ENCODE measurements at places on chromosomes 7 and 10.

DNA sequence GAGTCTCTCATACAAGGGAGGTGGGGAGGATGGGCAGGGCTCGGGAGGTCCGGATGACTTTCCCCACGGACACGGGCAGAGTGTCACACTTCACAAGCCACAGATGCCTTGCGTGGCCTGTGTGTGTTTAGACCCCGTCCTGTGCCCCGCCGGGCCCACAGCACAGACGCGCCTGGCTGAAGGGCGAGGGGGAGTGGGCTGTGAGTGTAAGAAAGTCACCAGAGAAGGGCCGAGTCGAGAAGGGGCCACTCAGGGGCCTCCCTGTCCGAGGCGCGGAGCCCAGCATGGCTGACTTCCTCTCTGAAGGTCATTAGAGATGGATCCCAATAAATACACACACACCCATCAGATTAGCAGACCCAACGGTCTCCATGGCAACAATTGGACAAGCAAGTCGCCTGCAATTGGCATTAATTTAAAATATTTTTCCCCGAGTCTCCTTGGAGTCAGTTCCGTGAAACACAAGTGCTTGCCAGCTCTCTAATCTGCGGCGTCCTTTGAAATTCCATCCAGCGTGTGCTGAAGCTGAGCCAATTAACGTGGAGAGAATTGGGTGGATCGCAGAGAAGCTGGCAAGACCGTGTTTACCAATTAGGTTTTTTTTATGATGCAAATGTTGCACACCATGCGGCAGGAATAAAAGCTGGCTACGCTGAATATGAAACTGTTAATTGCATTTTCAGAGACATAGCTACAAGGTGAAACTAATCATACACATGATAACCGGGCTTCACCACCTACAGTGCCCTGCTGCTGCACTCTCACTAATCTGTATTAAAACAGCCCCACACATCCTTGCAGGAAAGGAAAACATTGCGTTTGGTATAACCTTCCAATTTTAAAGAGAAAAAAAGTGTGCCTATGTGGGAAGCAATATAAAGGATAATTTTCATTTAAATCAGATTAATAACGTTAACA is 571.2 kb downstream of the PTPRN2 start:
- no peak for DNase-seq

- no peak for DNase-seq
Observed at GRCh38 chr7:1843271-1843861, 173.3 kb downstream of the ELFN1 start.

GRCh38 chr10:97046456-97047082 is 139.2 kb downstream of the SLIT1 start:
- no peak for DNase-seq

DNA sequence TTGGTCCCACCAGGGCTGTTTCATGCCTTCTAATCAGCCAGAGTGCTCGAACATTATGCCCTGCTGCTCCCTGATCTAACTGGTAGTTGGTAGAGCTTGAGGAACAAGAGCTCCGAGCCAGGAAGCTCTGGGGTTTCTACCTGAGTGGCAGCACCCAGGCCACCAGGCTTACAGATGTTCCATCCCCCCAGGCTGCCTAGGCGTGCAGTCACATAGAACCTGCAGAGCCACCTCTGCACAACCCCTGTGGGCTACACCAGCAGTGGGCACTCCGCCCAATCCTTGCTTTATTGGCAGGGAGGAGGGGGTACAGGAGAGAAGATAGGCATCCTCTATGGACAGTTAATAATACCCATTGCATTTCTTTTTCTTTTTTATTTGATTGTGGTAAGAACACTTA is 21.8 kb downstream of the MAP3K8 start:
- DNase-seq, result no peak

DNA sequence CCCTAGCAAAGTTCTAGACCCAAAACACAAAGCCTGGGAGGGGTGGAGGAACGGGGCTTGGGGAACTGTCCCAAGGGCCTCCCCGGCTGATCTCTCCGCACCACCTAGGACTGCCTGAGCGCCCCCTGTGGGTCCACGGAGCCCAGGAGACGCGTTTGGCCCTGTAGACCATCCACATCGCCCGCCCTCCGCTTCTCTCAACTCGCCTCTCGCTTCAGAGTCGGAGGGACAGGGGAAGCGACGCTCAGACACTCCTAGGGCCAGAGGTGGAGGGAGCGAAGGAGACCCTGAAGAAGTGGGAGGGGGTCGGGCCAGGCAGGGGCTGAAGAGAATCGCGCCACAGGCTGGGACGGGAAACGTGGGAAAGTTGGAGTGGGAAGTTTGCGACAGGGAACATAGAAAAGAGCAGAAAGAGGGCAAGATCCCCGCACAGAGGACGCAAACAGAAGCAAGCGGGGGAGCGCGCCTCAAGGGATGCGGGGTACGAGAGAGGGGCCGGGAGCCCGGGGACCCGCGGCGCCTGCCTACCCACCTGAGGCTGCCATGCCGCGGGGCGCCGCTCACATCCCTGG is 378 bp downstream of the PIK3AP1 start:
- DNase-seq, result no peak

- DNase-seq, result no peak
Observed at GRCh38 chr10:3671386-3671955, 113.5 kb downstream of the KLF6 start.

- DNase-seq, result peak; percentile 42
Observed at GRCh38 chr7:137343281-137343841, at the start of gene PTN. Gene PTN, minus strand, starts transcription at chr7:137343733. Its CDS starts 88,760 bp downstream, at chr7:137254973.

DNA sequence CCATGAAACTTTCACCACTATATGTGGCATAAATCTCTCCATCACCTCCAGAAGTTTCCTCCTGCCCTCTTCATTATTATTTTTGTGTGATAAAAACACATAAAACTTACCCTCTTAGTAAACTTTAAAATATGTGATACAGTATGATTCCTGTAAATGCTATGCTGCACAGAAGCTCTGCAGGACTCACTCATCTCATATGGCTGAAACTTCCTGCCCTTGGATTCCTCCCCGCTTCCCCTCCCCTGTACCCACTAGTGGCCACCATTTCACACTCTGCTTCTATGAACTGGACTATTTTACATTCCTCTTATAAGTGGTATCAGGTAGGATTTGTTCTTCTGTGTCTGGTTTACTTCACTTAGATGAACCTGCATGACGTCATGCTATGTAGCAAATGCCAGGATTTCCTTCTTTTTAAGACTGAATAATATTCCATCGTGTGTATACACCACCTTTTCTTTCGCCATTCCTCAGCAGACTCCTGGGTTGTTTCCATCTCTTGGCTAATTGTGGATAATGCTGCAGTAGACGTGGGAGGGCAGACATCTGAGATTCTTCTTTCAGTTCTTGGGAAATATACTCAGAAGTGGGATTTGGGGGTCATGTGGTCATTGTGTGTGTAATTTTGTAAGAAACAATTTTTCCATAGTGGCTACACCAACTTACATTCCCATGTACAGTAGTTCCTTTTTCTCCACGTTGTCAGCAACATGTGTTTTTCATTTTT is 335.2 kb downstream of the SDK1 start:
- no peak for DNase-seq

DNA sequence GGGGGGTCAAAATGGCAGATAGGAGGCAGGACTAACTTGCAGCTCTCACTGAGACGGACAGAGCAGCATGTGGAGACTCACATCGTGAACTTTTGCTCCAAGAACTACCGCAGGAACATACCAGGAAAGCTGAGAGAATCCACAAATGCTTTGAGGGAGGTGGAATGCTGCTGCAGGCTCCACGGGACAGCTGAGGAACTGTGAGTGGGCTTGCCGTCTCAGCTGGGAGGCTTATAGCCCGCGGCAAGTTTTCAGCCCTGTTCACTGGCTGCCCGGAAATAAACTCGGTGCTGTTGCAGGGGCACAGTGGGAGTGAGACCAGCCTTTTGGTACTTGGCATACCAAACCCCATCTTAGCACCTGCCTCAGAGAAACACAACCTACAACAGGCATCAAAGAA is 19.1 kb upstream of the WDR11 start:
- DNase-seq, result no peak

DNA sequence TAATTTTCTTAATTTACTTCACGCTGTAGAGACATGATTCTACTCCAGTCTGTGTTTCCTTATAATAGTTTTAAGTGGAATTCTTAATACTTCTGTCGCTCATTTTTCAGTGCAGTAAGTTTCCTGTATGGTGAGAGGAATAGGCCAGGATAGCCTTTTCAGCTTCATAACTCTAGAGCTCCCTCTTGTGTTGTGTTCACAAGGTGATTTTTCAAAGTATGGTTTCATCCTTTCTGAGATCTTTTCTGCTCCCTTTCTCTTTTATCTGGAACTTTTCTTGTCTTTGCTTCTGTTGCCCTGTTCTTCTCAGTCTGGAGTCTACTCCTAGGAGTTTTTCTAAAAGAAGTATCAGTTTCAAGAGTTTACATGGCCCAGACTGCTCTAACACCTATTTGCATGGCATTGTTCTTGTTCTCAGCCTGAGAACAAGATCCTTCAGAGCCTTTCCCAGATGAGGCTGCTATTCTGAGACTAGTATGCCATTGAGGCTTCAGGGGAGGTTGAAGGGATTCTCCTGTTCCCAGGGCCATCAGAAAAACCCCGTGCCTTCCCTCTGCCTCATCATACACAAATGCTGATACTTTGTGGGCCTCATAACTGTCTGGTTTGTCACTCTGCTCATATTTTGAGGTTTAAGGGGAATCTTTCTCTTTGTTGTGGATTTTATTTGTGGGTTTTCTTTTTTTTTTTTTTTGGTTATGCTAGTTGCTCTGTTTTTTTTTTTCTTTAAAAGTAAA is 21.8 kb downstream of the NET1 start:
- DNase-seq, result no peak

- no peak for DNase-seq
Observed at GRCh38 chr7:52168085-52168484, 851.5 kb upstream of the COBL start.

- no peak for DNase-seq
Observed at GRCh38 chr10:27450225-27450624, 53.9 kb upstream of the RAB18 start.
